A549 treated with DMSO at 1 μM for 4 hours (cell line): ENCODE measurements at places on chromosomes 13 and 19. TPM values are rescaled to one million over a fixed set of nuclear protein-coding genes. Genes with fewer than 3 reads are reported as not detected.

The FAAP24 gene
- 12.4 to 18.2 TPM (median 17.4 TPM) in 5 replicates for total RNA-seq

The ZNF121 gene
- total RNA-seq, result 3.6 to 4.8 TPM (median 4.1 TPM) in 5 replicates

The FAM98C gene
- total RNA-seq, result 17.8 to 27.6 TPM (median 26.3 TPM) in 5 replicates

The F2RL3 gene
- total RNA-seq, result not detected in 5 replicates

The RFPL4A gene
- 0.13 to 0.63 TPM (median 0.53 TPM) in 5 replicates for total RNA-seq
